Smooth muscle cell of bladder (primary cell): ENCODE measurements at places on chromosomes 12 and 14. TPM values are rescaled to one million over a fixed set of nuclear protein-coding genes. Genes with fewer than 3 reads are reported as not detected.

The ESPL1 gene
- total RNA-seq, result 0.46 and 1.00 TPM in 2 replicates

The NTS gene
- 2.3 and 6.0 TPM in 2 replicates for total RNA-seq

The MANSC4 gene
- total RNA-seq, result not detected in 2 replicates

The CMA1 gene
- total RNA-seq, result not detected in 2 replicates

The CACNA1C gene
- total RNA-seq, result 5.0 and 10.1 TPM in 2 replicates
